ENCODE measurements at places on chromosomes 6 and 20. TPM values are rescaled to one million over a fixed set of nuclear protein-coding genes. Genes with fewer than 3 reads are reported as not detected.

- DNase-seq, result peak; percentile 51
Observed at GRCh38 chr20:50305636-50306477, 115.2 kb downstream of the CEBPB start.

Gene HS3ST5
- not detected for total RNA-seq

DNA sequence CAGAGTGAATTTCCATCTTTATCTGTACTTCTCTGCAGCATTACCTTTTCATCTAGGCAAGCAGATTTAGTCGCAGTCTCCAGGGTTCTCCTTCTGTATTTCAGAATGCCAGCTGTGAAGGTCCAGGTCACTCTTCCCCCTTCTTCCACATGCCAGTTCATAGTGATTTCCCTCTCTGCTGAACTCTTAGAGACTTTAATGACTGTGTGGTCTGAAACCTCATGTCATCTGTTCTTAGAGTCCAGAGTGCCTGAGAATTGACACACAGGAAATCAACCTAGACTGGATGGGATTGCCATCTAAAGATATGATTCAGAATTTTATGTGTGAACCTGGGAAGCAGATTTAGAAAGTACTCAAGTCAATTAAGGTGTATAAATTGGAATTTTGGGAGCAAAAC lies 248.1 kb downstream of the TPBG start:
- DNase-seq, result no peak

Gene NKAIN2
- 2.4 TPM for total RNA-seq

- DNase-seq, result no peak
Observed at GRCh38 chr6:95099410-95099809, 477.9 kb upstream of the MANEA start.

- DNase-seq, result no peak
Observed at GRCh38 chr6:116411284-116411623, 40.5 kb downstream of the DSE start.
